ENCODE measurements at places on chromosomes 16 and 17. TPM values are rescaled to one million over a fixed set of nuclear protein-coding genes. Genes with fewer than 3 reads are reported as not detected.

DNA sequence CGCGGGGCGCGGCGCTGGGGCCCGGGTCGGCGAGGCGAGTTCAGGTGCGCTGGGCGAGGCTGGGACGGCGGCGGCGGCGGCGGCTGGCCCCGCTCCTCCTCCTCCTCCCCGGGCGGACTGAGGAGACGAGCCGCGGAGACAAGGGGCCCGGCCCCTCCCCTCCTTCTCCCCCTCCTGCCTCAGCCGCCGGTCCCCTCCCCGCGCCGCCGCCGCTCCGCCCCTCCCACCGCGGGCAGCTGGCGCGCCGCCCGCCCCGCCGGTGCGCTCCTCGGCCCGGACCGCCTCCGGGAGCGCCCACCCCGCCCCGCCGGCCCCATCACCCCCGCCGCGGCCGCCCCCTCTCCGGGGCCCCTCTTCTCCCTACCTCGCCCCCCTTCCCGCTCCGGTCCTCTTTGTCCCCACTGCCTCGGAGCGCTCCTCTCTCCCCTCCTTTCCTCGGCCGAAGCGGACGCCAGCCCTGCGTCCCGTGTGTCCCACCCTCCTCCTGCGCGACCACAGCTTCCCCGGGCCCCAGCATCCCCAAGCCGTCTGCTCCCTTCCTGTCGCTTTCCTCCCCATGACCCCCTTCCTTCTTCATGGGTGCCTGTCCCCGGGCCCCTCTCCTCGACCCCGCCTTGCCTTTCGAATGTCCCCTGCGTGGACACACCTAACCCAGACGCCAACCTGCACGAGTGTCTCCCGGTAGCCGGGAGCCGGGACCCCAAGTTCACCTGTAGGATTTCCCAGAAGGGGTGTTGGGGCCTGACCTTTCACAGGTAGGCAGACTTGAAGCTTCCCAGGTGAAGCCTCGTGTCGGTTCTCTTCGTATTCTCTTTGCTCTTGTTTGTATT, at the start of gene TOX3:
TOX3 (minus strand) TSS at position 140 of the 830 bp plus-strand sequence. CDS start 420 bp downstream, outside the sequence.
- no peak for DNase-seq

TBC1D3 gene
- total RNA-seq: 0.20 TPM

- peak; percentile 3 for DNase-seq
Measured at GRCh38 chr17:27733773-27734172, 66.6 kb downstream of the NOS2 start.

MAP2K4 gene
- 18.7 TPM for total RNA-seq

UTS2R gene
- total RNA-seq: not detected

DNA sequence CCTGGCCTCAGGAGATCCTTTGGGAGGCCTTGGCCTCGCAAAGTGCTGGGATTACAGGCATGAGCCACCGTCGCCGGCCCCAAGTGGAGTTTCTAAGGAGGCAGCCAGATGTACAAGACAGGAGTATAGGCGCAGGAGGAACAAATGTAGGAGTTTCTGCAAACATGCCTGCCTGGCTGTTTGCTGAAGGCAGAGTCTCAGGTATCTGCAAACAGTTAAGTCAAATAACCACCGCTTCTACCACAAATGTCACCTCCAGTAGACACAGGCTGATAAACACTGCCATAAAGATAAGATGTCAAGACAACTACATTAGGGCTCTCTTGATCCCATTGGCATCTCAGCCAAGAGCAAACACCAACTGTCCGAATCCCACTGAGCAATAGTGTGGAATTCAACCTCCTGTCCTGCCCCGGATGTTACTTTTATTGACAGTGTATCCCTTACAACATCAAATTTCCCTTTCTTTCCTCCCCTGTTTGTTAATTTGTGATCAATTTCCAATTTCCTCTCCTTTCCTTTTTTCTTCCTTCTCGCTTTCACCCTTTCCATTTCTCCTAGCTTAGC, 5.6 kb upstream of the COG1 start:
- no peak for DNase-seq

GRCh38 chr17:40659911-40660310, 5.1 kb downstream of the KRT222 start:
- DNase-seq: no peak

- DNase-seq: no peak
Measured at GRCh38 chr16:30004811-30005242, 6.0 kb downstream of the DOC2A start.

DNA sequence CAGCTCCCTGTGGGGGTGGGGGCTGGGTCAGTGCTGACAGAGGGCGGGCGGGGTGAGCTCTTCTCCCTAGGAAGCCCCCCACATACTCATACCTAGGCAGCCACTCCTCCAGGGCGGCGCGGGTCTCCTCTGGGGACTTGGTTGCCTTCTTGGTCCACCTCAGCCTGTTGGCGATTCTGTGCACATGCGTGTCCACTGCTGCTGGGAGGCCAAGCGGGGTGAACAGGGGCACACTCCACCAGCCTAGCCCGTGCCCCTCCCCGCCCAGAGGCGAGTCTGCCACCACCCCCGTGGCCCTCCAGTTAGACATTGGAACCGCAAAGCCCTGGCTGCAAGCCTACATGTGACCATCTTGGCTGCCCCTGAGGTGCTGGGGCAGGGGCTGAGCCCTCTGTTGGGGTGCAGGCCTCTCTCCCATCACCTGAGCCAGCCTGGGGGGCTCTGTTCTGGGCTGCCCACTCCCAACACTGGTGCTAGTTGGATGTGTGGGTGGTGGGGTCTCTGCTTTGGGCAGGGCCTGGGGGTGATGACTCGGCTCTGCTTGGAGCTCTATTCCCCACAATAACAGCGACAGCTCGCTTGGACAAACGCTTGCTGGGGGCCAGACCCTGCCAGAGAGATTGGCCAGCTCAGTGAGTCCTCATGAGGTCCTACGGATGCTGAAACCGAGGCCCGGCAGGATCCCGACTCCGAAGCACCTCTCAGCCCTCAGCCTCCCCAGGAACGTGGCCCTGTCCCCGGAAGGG, 7.4 kb downstream of the NTHL1 start:
- no peak for DNase-seq

DNA sequence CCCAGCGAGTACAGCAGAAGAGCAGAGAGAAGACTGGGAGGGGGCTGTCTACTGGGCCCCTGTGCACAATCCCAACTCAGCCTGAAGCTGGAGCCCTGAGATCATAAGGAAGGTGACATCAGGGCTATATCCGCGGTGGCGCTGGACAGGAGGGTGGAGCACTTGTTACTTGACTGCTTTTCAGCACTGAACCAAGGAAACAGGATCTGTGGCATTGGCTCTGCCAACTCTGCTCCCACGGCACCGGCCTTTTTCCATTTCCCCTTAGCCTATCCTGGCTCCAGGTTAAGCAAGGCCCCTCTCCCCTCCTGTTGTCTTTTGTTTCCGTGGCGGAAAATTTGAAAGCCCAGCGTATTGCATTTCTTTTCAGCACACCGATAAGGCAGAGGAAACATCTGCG, 125.0 kb upstream of the IRX3 start:
- DNase-seq: no peak

DNA sequence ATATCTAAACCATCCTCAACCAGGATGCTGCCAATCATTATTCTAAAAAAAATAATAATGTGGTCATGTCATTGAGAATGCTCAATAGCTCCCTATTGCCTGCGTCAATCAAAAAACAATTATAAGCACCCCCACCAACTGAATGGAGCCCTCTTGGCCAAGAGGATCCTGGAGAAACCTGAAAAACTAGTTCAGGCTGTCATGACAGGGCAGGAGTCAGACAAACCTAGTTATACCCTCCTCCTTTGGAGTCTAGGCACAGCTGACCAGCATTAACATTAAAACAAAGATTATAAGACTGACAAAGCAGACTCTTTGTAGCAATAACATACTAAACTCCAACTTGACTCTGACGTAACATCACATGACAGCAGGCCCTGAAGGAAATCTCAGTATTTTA, 119.2 kb upstream of the CCL2 start:
- no peak for DNase-seq

HSD17B1 gene
- total RNA-seq: 0.59 TPM

DNA sequence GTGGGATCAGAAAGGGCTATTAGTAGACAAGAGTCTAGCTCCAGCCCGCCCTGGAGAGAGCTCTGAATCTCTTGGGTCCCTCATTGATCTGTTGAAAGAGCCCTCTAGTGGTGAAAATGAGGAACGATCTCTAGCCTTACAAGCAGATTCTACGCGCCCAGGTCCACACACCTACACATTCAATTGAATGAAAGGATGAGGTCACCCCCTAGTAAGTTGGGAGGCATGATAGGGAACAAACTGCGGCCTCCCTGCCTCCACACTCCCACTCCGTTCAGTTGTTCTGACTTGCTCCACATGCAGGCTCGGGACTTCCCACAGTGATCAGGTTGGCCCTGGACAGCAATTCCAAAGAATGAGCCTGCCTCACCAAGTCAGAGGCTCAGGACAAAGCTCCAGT, 2.9 kb upstream of the CACNG3 start:
- peak; percentile 25 for DNase-seq

PRCD gene
- total RNA-seq: 1.5 TPM

DNA sequence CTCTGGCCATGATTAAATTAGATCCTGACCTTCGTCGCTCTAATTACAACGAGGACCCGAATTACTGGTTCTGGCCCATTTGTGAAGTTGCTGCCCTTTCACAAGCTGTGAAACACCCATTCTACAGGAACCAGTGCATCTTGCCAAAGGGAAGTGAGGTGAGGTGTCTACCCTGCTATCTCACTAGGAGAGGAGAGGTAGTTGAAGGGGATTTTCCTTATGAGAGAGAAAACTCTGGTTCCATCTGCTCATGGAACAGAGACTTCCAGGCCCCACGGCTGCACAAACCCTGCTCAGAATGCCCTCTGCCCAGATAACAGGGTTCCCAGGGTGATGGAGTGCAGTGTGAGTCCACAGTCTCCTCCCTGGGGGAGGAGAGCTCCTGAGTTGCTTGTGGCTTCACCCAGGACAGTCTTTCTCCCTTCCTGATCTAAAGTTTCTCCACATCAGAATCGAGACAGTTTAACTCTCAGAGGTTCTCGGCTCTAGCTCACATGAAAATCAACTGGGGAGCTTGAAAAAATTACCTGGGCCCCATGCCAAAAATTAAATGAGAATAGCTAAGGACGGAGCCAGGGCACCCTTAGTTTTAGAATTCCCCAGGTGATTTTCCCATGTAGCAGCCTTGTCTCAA, 7.8 kb upstream of the SSTR2 start:
- no peak for DNase-seq

DNA sequence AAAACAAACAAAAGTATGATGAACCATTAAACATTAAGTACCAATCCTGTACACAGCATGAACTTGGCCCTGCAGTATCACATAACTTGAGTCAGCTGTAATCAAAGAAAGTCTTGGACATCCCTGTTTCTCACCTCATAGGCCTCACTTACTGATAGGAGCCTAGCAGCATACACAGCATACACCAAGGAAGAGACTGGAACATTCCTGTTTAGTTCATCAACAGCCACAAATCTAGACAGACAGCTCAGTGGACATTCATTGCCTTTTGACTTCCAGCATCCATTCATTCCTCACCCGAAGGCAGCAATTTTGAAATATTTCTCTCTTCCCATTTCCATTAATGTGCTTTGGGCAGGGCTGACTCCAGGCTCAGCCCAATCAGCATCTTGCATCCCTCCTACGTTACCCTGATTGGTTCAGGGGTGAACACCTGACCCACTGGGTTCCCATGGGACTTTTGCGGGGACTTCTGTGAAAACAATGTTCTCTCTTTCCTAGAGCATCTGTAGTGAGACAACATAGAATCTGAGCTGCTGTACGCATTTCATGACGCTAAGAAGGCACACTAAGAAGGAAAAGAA, 336.7 kb upstream of the ZFHX3 start:
- DNase-seq: no peak

GRCh38 chr16:19348125-19348524, 62.6 kb downstream of the CLEC19A start:
- no peak for DNase-seq

DNA sequence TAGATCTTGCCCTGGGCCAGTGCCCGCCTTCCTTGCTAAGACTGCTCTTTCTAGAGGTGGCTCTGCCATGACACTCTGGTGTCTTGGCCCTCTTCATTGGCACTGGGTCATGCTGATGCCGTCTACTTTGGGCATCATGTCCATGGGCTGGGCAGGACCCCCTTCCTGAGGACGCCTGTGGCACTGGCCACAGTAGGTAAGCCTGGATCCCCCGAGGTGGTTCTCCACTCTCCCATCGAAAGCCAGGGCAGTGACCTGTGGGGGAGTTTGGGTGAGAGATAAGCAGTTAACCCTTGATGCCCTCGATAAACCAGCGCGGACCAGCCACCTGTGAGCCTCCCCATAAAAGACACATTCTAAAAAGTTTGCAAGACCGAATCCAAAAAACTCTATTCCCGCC, 20.0 kb upstream of the ITGB4 start:
- no peak for DNase-seq

NEUROD2 gene
- not detected for total RNA-seq
